ENCODE measurements at places on chromosomes 4 and X.

DNA sequence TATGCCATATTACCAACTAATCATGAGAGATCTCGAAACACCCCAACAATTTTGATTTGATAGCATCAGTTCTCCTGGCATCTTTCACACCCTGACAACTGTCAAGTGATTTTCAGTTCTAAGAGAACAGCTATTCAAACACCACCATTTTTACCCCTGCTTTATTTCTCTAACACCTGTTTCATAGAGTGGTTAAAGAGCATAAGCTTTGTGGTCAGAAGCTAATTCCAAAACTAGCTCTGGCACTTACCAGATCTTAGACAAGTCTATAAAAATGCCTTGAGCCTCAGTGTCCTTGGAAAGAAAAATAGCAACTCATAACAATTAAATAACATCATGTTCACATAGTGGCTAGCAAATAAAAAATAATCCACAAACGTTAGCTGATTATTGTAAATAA, 17.9 kb downstream of the PPA2 start:
- DNase-seq, result no peak

GRCh38 chr4:138035781-138036258, 206.3 kb downstream of the SLC7A11 start:
- peak; percentile 60 for DNase-seq

DNA sequence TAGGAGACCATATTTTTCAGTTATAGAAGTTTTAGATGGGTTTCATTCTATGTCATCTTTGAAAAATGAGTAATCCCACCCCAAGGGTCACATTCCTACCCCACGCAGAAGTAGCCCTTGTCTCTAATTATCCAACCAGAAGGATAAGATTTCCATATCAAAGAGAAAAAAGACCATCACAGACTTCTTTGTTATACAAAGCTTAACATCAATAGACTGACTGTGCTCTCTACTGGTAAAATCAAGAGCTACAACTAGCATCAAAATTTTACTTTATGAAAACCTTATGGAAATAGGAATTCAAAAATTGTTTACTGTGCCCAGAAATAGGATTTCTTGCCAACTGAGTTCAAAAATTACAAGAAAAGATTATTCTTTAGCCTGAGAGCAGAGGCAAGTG, 24.9 kb downstream of the TNMD start:
- DNase-seq, result no peak

DNA sequence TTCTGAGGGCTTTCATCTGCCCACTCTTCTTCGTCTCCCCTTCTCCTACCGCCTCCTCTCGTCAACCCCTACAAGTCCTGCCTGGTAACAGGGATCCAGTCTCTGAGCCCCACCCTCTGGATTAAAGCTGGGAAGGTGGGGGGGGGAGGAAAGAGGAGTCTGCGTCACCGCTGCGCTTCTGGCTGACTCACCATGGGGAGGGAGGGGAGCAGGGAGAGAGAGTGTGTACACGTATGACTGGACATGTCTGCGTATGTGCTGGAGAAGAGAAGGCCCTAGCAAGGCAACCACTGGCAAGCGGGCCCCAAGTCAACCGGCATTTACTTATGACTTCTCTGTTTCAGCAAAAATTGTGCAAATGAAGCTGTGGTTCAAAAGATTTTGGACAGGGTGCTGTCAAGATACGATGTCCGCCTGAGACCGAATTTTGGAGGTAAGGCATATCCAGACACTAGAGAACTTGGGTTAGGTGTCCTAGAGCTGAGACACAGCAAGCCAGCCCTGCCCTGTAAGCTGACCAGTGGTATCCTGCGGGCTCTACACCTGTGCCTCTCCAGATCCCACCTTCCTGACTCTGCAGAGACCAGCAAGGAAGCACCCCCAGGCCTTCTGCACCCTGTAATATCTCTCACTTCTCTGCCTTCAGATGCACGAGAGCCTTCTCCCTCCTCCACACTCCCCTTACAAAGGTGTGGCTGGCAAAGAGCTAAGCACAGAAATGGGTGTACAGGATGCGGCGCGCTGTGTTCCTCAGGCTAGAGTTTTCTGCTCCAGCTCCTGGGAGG, 2.5 kb downstream of the GABRQ start:
- DNase-seq, result no peak

DNA sequence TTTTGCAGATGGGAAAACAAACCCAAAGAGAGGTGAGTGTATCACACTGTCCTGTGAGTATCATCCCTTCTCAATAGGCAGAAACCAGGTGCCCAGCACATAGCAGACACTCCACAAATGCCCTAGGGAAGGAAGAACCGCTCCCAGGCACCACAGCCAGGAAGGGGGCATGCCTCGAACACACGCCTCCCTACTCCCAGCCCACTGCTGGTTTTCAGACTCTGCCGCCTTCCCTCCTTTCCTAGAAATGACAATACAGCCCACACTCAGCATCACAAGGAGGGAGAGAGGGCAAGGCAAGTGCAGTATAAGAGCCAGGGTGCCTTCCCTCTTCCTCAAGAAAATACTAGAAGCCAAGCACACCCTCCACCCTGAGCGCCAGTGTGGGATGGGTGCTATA, 16.2 kb downstream of the JAKMIP1 start:
- no peak for DNase-seq

- no peak for DNase-seq
Observed at GRCh38 chr4:146646593-146647325, 8.1 kb downstream of the POU4F2 start.

DNA sequence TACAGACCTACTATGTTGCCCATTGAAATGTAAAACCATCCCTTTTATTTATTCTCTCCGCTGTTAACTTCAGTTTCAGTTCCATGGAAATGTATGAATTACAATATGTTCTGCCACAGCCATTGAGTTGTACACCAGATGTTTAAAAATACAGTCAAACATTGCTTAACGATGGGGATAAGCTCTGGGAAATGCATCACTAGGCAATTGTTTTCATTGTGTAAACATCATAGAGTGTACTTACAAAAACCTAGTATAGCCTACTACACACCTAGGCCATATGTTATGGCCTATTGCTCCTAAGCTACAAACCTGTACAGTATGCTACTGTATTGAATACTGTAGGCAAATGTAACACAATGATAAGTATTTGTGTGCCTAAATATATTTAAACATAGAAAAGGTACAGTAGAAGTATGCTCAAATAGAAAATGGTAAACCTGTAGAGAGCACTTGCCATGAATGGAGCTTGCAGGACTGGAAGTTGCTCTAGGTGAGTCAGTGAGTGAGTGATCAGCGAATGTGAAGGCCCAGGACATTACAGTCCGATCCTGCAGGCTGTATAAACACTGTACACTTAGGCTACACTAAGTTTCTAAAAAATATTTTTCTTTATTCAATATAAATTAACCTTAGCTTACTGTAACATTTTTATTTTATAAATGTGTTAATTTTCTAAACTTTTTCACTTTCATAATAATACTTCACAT, 2.7 kb upstream of the PF4V1 start:
- DNase-seq, result no peak

- no peak for DNase-seq
Observed at GRCh38 chrX:129695937-129696336, 41.2 kb upstream of the APLN start.

GRCh38 chr4:86482306-86483172, 111.6 kb upstream of the PTPN13 start:
- DNase-seq, result no peak

DNA sequence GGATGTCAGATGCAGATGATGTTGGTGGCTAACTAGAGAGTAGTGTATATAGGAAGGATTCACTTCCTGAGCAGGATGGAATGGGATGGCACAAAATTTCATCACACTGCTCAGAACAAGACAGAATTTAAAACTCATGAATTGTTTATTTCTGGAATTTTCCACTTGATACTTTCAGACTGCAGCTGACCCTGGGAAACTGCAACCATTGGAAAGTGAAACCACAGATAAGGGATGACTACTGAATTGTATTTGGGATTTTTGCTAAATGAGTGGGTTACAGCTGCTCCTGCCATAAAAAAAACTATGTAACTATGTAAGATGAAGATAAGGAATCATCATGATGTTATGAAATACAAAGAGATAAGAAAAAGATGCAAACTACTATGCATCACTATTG, 51.4 kb downstream of the NPY5R start:
- DNase-seq, result no peak

DNA sequence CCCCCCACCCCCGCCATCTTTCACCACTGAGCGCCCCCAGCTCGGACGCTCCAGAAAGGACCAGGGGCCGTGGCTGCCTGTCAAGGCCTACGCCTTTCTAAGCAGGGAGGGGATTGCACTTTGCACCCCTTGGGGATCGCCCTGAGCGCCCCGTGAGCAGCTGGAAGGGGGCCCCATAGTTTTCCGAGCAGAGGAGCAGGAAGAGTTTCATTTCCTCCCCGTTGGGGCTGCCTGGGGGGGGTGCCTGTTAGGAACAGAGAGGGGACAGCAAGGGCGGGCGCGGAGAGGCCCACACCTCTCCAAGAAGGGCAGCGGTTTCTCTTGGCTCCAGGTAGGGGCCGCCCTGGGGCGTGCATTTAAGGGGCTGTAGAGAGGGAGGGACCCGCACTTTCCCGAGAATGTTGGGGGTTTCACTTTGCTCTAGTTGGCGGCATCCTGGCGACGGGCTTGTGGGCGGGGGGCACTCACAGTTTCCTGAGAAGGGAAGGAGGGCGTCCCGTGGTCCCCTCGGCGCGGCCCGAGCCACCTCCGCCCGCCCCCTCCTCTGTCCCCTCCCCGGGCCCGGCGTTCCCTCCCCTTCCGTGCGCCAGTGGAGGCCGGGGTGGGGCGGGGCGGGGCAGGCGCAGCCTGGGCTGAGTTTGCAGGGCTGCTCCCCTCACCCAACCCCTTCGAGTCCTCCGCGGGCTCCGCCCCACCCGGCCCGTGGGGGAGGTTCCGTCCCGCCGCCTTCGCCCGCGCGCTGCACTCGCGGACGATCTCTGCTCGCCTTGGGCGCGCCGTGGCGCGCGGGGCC, 82.3 kb upstream of the CD99 start:
- peak; percentile 83 for DNase-seq

DNA sequence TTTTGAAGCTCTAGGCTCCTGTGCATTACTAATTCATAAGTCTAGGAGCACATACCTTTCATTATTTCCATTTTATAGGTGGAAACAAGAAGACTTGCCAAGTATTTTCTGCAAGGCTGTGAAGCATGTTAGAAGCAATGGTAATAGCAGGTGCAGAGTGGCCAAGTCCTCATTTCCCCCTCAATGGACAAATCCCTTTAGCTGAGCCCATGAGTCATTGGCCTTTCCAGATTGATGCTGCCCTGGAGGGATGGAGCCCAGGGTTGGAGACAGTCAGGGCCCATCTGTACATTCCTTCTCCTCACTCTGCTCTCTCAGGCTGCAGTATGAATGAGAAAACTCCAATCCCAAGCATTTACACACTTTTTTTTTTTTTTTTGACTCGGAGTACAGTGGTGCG, 6.6 kb downstream of the MGST2 start:
- DNase-seq, result no peak

DNA sequence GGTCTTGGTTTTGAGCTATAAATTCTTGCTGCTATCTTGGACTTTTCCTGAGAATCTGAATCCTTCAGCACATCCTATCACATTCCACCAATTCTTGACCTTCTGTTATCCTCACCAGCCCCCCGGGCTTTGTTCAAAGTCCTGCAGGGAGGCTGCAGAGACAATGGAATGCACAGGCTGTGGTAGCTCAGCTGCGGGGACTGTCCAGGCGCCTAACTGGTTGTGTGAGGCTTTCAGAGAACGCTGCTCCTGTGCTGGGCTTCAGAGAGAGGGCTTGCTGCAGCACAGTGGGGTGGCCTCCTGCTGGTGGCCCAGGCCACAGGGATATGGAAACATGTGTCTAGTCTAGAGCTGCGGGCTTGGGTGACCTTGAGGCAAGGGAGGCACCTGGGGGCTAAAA, 196.3 kb upstream of the GATB start:
- DNase-seq, result no peak

DNA sequence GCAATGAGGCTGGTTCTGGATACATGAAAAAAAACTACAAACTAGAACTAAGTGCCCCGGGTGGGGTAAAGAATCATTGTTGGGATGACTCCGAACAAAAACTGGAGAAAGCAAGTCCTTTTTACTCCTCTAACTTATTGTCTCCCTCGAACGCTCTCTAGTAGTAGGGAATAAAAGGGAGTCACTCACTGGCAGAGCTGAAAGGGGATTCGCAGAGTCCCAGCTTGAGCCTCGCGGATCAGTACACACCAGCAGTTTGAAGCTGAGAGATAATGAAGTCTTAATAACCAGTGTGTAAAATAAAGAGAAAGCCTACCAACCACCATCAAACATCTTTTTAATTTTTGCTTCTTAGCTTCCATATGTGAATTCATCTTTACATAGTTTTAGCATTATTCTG, 521.9 kb upstream of the ARX start:
- no peak for DNase-seq

DNA sequence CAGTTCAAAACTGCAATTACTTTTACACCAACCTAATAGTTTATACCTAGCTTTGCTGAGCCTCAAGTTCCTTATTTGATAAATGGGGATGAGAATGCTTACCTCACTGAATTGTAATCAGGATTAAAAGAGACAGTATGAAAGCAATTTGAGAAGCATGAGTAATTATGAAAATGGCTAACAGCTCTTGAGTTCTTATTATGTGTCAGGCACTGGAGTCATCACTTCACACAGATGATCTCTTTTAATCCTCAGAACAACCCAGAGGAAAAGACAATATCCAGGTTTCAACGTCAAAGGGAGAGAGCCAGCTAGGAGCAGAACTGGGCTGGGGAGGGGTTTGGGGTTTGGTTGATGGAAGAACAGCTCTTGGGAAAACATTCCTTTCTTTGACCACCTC, 221.0 kb upstream of the NWD2 start:
- DNase-seq, result no peak
